ENCODE measurements at places on chromosomes 4 and X.

GRCh38 chr4:119231491-119231890 is 19.0 kb downstream of the USP53 start:
- DNase-seq = no peak

DNA sequence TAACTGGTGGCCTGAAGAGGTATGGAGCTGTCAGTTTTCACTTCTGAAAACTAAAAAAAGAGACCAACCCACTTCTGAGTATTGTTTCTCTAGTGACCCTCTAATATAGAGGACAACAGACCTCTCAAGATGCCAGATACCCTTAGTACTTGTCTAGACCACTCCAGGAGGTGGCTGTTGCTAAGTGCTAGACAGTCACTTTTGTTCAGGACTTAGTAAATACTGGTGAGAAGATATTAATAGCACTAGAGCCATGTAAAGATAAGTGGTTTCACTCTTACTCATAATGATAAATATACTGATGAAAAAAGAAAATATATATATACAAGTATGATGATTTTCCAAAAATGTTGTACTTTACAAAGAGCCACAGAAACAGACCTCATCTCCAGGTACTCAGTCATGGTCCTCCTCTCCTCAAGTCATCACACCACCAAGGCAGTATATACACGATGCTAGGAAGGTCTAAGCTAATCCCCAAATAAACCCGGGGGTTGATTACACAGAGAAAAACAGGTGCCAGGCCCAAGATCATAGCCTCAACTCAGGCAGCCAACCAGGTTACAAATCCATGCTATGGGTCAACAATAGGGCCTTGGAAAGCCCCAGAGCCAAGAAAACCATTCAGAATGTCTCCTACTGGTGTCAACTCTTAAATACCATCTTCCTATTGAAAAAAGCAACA is 66.9 kb downstream of the ARHGEF9 start:
- DNase-seq = no peak

DNA sequence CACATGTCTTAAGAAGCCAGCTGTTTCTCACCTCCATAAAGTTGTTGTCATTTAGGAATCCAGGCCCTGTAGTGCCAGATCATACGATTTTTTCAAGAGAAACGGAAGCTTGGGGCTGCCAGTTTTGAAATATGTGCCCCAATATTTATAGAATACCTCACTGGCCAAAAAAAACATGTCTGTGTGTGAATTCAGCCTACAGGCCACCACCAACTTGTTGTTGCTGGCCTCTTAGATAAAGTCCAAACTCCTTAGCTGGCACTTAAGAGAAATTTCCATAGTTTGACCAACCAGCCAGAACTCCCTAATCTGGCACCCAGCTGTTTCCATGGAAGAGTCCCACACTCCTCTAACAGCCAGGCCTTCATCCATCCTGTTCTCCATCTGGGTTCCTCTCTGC is 74.1 kb downstream of the WDR19 start:
- DNase-seq = no peak

DNA sequence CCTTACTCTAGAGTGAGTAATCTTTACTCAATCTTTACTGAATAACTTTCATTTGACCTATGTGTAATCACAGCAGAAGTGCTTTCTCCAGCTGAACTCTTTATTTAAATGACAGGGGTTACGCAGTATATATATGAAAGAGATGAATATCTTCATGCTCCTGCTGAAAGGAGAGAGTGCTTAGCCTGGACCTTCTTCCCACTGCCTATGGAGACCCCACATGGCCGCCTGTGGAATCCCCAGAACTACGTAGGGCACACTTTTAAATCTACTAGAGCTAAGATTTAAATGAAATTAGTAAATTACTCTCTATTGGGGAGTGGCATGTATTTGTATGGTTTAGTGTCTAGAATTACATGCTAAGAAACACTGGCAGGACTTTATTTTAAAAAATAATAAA is 391.2 kb downstream of the ANKRD50 start:
- no peak for DNase-seq

- DNase-seq = peak; percentile 39
Observed at GRCh38 chr4:110049951-110050925, 137.6 kb downstream of the EGF start.

DNA sequence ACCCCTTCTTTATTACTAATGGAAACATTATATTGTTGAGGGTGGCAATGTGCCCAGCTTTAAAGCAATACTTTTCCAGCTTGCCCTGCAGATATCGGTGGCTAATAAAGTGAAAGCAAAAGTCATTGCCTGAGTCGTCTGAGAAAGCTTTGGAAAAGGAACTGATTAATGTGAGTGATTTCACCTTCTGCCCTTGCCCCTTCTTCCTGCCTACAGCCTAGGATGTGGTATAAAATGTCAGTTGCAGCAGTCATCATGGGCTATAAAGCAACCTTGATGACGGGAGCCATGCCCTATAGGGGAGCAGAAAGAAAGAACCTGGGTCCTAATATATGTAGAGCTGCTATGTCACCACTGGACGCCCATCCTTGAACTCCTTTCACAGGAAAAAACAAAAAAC is 132.4 kb upstream of the USP9X start:
- DNase-seq = no peak

DNA sequence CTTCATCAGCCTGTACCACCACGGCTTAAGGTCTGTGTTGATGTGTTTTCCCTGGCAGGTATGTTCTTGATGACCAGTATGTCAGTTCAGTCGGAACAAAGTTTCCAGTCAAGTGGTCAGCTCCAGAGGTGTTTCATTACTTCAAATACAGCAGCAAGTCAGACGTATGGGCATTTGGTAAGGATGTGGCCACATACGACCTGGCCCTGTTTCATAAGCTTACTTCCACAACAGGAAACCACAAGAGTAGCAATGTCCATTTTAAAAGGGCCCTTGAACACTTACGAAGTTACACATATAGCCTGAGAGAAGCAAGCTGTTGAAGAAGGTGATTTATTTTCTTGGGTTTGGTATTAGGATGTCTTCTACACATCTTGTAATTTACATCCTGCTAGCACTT is 46.1 kb downstream of the BMX start:
- no peak for DNase-seq

DNA sequence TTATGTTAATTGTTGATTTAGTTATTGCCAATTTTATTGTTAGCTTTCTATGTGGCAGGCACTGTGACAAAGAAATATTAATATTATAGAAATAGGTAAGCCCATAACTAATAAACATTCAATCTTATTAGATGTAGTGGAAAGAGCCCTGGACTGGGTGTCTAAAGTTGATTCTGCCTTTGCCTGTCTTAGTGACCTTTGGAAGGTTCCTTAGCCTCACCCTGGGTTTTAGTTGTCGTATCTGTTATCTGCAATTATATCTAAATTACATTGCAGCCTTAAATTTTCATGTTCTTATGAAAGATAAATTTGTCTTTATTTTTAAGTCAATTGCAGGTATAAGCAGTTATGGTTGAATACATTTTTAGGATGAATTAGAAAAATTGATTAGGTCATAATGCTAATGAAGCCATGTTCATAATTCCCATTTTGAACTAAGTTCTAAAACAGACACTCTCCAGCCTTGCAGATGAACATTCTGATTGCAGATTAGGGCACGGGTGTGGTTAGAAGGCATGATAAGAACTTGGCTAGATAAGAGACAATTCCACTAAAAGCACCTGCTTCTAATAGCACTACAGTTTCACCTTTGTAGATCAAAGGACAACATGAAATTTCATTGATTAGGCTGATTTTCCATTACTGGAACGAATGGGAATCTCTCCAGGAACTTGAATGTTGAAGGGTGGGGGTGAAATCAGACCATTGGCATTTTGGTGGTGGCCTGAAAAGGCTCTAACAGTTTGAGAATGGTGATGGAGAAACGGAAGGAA is 17.3 kb upstream of the ENPEP start:
- DNase-seq = no peak

DNA sequence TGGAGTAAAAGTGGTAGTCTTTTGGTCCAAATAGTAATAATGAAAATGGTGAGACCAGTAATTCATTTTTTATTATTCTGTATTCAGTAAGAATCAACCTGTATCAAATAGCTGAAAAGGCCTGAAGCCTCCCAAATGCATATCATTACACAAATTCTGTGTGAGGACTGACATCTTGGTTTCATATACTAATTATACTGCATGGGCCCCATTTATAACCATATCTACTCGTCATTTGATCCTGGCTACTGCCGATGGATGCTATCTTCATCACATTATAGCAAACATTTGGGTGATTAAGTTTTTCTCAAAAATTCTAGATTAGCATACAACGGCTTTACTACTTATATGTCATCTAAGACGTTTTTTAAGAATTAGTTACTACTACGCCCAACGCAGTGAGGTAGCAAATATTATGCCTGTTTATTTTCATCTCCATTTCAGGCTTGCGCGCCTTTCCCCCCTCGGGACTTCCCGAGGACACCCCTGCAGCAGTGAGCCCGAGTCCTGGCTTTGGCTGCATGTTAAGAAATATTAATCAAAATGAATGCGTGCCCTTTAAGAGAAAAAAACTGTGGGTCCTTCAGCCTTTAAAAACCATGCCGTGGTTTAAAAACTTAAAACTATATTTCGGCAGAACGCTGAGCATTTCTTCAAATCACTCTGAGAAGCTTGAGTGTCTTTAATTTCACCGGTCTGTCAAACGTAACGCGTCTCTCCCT is 814 bp upstream of the MMAA start:
- no peak for DNase-seq

DNA sequence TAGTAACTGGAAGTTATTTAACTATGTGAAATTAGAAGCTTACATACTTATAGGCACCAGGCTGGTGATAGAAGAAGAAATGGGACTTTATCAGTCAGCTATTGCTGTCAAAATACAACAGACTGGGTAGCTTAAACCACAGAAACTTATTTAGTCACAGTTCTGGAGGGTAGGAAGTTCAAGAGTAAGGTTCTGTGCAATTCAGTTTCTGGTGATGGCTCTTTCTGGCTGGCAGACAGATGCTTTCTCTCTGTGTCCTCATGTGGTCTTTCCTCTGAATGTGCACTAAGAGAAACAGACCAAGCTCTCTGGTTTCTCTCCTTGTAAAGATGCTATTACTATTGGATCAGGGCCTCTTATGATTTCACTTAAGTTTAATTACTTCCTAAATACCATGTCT is 92.1 kb upstream of the ANKRD50 start:
- no peak for DNase-seq

DNA sequence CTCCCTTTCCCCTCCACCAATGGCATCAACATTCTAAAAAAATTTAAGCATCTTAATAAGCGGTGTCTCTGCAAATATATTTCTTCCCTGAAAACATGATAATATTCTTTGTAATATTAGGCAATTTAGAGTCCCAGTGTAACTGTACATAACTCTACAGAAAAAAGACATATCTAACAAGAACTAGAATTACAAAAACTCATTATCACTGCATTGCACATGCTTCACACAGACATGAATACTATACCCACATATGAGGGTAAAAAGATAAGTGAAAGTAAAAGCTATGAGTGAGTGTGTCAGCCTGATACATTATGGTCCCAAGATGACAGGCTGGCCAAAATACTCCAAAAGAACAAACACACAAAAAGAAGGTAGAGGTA is 2.4 kb upstream of the FGB start:
- no peak for DNase-seq

GRCh38 chr4:72076562-72076961 is 44.8 kb downstream of the NPFFR2 start:
- no peak for DNase-seq

GRCh38 chr4:8909548-8909947 is 37.9 kb upstream of the HMX1 start:
- DNase-seq = no peak

- no peak for DNase-seq
Observed at GRCh38 chr4:148975464-148975863, 533.2 kb upstream of the NR3C2 start.

DNA sequence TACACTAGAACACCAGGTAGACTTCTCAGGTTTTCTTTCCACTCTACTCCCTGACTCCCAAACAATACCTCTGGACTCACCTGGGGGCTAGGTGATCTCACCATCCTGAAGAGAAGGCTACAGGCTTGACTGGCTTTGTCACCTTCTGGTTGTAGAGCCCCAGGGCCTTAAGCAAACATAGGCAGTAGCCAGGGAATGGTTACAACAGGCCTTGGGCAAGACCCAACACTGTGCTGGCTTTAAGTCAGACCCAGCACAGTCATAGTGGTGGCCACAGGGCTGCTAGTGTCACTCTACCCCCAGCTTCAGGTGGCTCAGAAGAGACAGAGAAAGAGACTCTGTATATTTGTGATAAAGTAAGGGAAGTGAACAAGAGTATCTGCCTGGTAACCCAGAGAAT is 118.1 kb upstream of the EMCN start:
- DNase-seq = no peak

DNA sequence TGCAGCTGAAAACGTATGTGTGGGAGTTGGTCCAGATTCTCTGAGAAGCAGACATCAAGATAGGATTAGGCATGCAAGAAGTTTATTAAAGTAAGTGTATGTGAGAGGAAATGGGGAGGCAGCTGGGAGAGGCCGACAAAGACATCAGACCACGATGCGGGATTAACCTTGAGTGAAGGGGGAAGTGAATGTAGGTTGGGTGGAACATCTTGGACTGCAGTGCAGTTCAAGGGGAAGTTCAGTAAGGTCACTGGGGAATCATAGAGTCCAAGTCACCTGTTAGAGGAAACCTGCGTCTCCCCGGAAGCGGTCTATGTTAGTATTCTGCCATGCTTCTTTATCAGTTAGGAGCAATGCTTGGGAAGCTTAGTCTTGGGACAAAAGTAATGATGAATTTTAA is 22.0 kb downstream of the CXCL8 start:
- no peak for DNase-seq

All from Caco-2 (cell line).